ENCODE measurements at places on chromosomes 11 and 22.

DNA sequence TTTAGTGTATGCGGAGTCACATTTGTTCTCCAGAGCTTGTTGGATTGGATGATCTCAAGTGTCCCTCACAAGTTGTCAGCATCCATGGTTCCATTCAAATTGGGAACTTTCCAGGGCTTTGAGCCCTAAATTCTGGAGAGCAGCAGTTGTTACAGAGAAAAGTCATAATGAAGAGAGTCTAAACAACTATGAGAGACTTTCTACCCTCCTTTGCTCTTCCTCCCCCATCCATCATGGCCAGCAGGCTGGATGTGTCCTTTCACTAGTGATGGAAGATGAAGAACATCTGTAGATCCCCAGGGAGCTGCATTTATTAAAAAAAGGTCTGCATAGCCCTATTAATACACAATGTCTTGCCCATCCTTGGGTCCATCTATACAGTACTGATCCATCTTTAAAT is 129.6 kb upstream of the TIMP3 start:
- DNase-seq, result no peak

- DNase-seq, result no peak
Measured at GRCh38 chr22:31566484-31566883, 70.1 kb downstream of the SFI1 start.

GRCh38 chr11:24496386-24496735 is 492 bp upstream of the LUZP2 start:
- no peak for DNase-seq

DNA sequence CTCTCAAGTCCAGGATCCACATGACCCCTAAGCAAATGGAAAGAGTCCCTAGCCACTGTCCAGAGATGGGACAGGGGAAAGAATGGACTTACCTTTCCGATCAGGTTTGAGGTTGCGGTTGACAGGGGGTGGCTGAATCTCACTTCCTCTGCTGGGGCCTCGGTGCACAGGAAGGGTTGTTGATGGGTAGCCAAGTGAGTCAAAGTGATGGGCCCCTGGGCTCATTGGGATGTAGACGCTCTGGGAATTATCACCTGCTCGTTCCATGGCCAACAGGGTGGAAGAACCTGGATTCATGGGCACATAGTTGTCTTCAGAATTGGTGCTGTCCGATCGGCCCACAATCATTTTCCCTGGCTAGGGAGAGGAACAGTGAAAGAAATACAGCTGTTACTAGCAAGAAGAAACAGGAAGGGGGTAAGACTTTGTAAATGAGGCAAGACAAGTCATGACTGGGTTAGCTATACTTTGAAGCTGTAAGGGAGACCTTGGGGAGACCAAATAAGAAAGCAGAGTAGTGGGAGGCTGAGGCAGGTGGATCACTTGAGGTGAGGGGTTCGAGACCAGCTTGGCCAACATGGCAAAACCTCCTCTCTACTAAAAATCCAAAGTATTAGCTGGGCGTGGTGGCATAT is 34.7 kb downstream of the USP35 start:
- no peak for DNase-seq

DNA sequence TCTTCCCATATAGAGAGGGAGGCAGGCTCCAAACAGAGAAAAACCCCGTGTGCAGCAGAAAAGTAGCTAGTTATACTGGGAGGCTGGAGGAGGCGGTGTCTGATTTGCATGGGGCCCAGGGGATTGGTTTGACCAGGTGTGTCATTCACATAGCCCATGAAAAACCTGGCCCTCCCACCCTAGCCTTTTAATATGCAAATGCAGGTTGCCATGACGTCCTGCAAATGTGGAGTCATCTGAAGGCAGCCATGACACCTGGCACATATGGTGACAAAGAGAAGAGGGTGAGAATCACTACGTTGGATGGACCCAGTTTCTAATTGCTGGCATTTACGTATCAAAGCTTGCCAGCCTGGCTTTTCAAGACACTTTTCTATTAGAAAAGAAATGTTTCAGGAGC is 57.8 kb downstream of the FAM181B start:
- DNase-seq, result no peak

GRCh38 chr11:87125257-87125656 is 87.5 kb downstream of the TMEM135 start:
- DNase-seq, result no peak

Data from activated CD4-positive, alpha-beta T cell treated with anti-CD3 and anti-CD28 coated beads for 1 hour (primary cell).